ENCODE measurements at places on chromosomes 2 and 18.

- DNase-seq = no peak
Measured at GRCh38 chr2:16180631-16181030, 240.3 kb downstream of the MYCN start.

- DNase-seq = no peak
Measured at GRCh38 chr2:200523604-200524003, 2.4 kb upstream of the SGO2 start.

DNA sequence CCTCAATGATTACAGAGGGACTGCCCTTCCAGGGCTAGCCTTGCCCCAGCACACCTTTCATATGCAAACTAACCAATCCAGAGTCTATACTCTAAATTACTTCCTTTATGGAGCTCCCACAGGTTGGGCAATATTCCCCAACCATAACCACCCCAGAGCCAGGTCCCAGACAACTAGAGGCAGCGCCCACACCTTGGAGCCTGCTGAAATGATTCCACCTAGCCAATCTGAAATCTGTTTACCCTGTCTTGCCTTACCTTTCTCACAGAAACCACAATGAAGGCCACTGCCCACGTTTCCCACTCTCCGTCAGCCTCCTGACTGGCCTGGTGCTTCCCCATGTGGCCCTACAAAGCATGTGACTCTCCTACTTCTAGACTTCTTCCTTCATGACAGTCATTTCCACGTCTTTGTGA lies 62.0 kb downstream of the REEP1 start:
- no peak for DNase-seq

GRCh38 chr2:6657855-6658254 lies 207.9 kb downstream of the CMPK2 start:
- peak; percentile 14 for DNase-seq

DNA sequence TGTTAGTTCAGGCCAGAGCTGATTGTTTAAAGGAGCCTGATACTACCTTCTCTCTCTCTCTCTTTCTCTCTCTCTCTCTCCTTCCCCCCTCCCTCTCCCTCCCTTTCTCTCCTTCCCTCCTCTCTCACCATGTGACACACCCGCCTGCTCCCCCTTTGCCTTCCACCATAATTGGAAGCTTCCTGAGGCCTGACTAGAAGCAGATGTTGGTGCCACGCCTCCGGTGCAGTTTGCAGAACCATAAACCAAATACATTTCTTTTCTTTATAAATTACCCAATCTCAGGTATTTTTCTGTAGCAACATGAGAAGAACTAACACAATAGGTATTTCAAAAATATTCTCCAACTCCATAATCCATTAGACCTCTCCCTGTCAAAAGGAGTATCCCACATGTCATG lies 62.4 kb downstream of the ANKRD62 start:
- no peak for DNase-seq

DNA sequence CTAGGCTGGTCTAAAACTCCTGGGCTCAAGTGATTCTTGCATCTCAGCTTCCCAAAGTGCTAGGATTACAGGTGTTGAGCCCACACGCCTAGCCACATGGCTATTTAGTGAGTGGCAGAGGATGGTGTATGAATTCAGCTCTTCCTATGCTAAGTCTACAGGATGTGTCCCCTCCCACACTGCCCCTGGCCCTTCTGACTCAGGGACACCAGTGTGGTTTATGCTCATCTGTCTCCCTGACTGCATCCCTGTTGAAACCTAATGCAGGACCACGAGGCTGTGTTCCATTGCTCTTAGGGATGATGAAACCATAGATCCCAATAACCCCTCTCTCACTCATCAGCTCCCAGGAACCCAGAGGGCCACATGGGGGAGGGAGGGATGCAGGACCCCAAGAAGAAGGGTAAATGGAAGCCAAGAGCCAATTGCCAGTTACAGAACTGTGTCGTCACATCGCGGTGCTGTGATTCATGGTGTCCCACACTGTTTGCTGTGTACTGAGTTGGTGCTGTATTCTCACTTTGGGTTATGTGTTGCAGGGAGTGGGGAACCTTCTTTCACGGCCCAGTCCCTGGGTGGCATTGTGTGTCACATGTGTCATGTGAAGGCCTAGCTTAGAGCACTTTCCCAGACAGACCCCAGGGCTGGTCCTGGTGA lies 102.9 kb upstream of the HAAO start:
- DNase-seq = no peak

DNA sequence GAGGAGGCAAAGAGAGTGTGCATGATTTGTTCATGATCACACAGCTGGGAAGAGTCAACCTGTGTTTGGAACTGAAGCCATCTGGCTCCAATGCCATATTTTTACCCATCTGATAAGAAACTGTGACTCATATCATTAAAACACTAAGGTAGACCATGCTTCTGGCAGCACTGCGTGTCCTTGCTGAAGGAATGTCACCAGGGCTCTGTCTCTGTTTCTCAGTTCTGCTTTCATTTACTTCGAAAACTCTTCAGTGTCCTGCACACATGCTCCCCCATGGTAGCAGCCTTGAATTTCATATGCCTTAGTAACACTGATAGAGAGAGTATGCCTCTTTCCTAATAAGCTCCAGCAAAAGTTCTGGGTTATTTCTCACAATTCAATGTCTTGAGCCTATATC lies 830.4 kb downstream of the DCDC2C start:
- no peak for DNase-seq

GRCh38 chr18:49875783-49876182 lies 62.5 kb upstream of the ACAA2 start:
- DNase-seq = no peak

DNA sequence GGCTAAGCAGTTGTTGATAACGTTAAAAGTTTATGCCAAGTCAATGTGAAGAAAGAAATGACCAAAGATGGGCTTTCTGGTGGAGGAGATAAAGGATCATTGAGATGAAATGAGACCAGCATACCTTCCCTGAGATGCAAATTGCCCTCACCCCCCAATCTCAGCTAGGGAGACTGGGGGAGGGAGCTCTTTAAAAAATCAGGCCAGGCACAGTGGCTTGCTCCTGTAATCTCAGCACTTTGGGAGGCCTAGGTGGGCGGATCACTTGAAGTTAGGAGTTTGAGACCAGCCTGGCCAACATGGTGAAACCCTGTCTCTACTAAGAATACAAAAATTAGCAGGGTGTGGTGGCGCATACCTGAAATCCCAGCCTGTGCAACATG lies 30.9 kb upstream of the KCMF1 start:
- DNase-seq = no peak

DNA sequence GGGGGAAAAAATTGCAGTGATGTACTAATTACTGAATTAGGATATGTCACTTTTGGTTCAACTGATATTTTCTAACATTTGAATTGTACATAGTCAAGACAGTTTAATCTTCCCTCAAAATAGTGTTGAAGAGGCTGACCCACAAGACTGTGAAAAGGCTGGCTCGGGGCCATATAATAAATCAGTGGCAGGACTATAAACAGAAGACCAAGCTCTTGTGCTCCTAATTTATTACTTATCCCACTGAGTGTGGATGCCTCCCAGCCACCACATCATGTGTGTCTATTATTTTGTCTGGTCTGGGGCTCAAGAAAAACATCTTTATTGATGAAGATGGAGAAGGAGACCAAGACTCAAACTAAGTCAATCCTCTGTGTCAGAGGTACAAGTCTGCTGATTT lies 64.4 kb downstream of the PLEKHM3 start:
- no peak for DNase-seq

DNA sequence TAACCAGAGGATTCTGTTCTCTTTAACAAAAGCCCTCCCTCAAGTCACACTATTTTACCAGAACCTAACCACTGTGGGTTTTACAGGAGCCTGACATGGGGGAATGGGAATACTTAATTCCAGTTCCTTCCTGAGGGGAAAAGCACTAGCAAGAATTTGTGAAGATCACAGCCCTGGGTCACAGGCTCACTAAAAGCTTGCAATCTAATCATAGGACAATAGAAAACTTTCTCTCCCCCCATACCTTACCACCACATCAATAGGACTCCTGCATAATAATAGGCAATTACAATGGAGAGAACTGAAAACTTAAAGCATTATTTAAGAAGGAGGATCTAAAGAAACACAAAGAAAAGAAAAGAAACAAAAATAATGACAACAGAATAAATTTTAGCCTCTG lies 225.8 kb upstream of the ZNF804A start:
- DNase-seq = no peak

- no peak for DNase-seq
Measured at GRCh38 chr2:79437433-79438267, 75.2 kb upstream of the CTNNA2 start.

- no peak for DNase-seq
Measured at GRCh38 chr2:60862642-60863041, 18.7 kb upstream of the REL start.

- DNase-seq = no peak
Measured at GRCh38 chr2:33056170-33056569, 109.4 kb downstream of the LTBP1 start.

DNA sequence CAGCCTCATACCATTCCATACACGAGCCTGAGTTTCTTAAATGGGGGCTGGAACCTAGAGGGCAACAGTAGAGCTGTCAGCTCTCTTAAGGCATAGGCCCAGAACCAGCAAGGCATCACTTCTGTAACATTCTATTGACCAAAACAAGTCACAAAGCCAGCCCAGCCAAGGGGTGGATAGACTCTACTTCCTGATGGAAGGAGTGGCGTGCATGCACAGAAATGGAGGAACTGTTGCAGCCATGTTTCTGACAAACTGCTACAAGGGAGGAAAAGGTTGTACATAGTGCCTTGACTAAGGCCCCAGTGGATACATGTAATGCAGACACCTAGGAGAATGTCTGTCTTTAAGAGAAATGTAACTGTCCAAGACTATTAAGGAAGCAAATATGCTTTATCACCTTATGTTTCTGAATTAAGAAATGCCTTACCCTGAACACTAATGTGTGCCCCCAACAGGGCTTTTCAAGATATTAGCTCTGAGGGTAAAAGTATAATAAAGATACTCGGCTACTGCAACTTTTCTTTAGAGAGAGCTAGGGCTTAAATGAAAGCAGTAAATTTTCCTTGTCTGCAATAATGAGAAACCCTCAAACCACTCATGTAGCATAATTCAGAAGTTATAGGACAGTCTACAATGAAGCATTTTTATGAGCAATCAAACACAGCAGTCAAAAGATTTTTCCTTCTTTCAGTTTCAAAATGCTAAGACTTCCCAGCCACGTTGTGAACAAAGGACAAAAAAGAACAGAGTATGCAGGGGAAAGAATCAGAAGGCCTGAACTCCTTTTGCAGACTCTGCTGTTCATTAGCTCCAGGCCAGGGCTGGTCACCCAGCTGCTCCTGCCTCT lies 35.1 kb upstream of the CDC42EP3 start:
- no peak for DNase-seq

DNA sequence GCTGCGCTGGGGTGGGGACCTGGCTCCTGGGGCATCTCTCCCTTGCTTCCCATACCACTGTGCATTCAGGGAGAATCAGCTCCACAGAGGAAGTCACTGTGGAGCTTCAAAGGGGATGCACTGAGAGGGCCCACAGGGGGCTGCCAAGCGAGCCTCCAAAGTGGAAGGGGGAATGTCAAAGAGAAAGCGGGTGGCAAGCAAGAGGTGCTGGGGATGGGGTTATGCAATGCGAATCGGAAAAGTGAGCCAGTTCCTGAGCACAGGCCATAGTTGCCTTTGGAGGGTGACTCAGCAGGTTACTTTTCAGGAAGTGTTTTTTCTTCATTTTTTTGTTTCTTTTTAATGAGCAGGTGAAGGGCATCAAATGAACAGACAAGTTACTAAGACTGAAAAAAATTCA lies 17.6 kb downstream of the PMAIP1 start:
- DNase-seq = no peak

GRCh38 chr18:46252759-46253158 lies 148.6 kb downstream of the HAUS1 start:
- DNase-seq = no peak

- DNase-seq = no peak
Measured at GRCh38 chr2:238495422-238495821, 68.7 kb downstream of the ASB1 start.

DNA sequence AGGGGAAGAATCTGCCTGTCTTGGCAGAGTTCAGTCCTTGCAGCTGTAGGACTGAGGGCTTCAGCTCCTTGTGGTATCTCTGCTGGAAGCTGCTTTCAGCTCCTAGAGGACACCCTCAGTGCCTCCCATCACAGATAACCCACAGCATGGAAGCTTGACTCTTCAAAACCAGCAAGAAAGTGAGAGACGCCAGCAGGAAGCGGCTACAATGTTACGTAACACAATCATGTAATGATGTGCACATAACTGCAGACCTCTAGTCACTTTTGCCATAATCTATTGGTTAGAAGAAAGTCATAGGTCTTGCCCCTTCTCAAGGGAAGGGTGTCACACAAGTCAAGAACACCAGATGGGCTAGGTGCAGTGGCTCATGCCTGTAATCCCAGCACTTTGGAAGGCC lies 69.1 kb upstream of the AFF3 start:
- no peak for DNase-seq

DNA sequence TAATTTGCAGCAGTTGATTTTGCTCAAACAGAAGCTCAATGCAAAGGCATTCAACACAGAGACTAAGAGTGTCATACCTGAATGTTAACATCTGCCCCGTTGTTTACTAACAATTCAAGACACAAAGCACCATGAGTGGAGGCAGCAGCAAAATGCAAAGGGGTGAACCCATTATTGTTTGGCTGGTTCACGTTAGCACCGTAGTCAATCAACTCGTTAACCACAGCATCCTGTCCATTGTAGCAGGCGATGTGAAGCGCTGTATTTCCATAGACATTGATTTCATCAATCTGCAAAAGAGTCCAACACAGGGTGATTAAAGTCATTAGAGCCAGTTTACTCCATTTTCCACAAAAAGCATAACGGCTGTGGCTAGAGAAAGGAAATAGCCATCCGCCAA lies 189.3 kb downstream of the ANKRD44 start:
- no peak for DNase-seq

GRCh38 chr18:43627848-43628530 lies 350.7 kb upstream of the SYT4 start:
- DNase-seq = no peak

- no peak for DNase-seq
Measured at GRCh38 chr2:64675860-64676259, 22.1 kb upstream of the SERTAD2 start.

- DNase-seq = no peak
Measured at GRCh38 chr2:241351640-241352031, 4.4 kb upstream of the FARP2 start.

- DNase-seq = no peak
Measured at GRCh38 chr18:71040161-71040560, 751.3 kb downstream of the SOCS6 start.

- no peak for DNase-seq
Measured at GRCh38 chr2:86673986-86674670, 46.0 kb upstream of the RMND5A start.

DNA sequence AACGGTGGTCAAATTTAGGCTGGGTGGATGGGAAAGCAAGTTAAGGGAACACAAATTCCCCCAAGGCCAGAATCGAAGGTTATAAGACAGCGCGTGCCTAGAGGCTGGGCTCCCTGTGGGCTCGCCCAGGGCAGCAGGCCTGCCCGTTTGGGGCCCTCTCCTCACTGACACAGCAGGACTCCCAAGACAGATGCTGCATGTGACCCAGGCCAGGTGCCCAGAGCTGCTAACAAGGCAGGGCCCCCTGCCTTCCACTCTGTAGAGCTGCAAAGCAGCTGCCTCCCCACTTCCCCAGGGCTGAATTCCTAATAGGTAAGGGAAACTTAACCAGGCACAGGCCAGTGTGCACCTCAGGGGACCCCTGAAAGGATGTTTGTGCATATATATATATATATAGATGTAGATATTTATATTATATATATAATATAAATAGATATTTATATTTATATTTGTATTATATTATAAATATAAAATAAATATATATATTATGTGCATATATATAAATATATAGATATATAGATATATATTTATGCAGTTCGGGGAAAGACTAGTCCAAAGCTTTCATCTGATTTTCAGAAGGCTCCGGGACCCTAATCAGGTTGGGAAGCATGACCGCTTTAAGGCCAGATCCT lies 43.7 kb downstream of the TMEM37 start:
- DNase-seq = no peak

- no peak for DNase-seq
Measured at GRCh38 chr2:6881516-6881915, 3.9 kb downstream of the RSAD2 start.
